ENCODE measurements at places on chromosomes 3 and 15.

GRCh38 chr3:11236588-11237461, 35.4 kb upstream of the ATG7 start:
- DNase-seq: peak; percentile 77

- no peak for DNase-seq
Measured at GRCh38 chr3:152790651-152791387, 44.1 kb upstream of the P2RY1 start.

GRCh38 chr15:99911816-99912215, 178.6 kb upstream of the LYSMD4 start:
- DNase-seq: no peak

DNA sequence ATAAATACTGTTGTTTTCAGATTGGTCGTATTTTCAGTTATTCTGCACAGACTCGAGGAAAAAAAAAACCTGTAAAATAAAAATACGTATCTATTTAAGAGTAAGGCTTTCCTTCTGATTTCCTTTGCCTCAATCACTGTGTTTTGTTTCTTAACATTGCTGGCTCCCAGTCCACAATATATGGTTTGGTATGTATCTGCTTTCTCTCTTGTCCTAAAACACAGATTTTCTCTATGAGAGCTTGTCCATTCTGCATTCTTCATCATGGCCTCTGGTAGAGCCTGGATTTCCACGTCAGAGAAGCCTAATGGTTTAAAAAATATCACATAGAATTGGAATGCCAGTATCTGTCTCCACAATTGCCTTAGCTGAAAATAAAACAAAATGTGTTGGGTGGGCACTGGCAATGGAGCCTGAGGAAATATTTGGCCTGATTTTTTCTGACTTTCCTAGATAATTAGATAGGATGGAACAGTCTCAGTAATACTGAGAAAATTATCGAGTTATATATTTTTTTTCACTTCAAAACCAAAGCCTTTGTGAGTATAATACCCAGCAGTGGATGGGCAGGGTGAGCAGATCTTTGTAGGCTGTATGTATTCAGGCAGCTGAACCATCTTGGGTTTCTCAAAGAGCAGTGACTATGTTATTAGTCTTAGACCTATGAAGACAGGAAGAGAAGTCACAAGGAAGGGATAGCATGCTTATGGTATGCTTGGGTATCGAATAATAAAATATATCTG, 1.9 kb downstream of the CD200 start:
- no peak for DNase-seq

GRCh38 chr3:102483556-102483955, 48.7 kb downstream of the ZPLD1 start:
- no peak for DNase-seq

DNA sequence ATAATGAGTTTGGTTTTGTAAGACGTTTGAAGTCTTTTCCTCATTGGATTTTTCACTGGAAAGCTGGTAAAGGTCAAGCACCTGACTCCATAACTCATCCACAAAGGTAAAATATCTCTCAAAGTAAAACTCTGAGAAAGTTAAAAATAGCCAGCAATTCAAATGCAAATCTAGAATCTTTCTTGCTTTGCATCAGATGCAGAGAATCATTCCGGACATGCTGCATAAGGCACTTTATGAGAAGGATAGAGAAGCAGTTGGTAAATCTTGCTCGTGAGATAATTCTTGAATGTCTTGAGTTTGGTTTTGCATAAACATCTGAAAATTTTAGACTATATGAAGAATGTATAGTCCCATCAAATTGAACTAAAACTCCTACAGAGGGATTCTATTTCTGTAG, 9.1 kb downstream of the KCNMB2 start:
- DNase-seq: no peak

DNA sequence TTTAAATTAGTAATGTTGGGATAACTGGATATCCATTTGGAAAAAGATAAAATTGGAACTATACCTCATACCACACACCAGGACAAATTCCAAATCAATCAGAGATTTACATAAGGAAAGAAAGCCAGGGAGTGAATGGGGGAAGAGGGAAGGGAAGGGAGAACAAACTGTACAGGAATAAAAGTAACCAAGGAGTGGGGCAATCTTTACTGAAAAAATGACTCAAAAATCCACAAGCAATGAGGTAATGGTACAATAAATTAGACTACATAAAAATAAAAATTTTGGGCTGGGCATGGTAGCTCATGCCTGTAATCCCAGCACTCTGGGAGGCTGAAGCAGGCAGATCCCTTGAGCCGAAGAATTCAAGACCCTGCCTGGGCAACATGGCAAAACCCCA, 82.6 kb downstream of the MLH1 start:
- no peak for DNase-seq

DNA sequence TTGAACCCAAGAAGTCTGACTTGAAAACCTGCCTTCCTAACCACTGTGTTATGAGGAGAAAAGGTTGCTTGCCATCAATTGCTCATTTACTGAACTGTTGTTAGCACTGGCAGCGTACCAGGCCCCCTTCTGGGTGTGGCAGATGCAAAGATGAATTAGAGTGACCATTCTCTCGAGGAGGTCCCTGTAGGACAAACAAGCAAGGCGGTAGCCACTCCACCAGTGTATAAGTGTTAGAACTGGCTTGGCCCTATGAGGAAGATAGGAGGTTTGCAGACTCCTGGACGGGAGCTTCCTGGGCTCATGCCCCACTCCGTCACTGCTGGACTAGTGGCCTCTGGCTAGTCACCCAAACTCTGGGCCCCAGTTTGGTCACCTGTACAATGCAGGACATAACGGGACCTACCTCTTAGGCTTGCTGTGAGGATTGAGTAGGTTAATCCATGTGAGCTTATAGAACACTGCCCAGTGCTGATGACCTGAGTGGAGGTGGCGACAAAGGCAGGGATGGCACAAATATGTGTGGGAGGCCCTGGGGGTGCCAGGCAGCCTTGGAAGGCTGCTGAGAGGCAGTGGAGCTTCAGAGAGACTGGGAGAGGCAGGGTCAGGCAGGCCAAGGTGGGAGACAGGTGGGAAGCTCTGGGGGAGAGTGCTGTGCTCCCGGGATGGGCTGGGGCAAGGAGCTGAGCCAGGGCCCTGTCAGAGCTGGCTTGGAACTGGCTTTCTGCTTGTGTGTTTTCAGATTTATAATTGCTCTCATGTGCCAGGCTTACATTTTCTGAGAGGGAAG, 145.9 kb downstream of the DNAJB8 start:
- no peak for DNase-seq

- DNase-seq: no peak
Measured at GRCh38 chr3:112338021-112338726, 5.2 kb downstream of the CD200 start.

DNA sequence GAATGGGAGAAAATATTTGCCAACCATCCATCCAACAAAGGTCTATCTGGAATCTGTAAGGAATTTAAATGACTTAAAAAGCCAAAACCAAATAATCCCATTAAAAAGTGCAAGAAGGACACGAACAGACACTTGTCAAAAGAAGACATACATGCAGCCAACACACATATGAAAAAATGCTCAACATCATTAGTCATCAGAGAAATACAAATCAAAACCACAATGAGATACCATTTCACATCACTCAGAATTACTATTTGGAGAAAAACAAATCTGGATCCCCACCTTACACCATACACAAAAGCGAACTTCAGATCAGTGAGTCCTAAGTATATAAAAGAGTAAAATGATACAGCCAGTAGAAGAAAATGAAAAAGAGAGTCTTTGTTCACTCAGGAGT, 58.6 kb upstream of the MNS1 start:
- no peak for DNase-seq

GRCh38 chr3:56776556-56776950, 25.2 kb downstream of the ARHGEF3 start:
- no peak for DNase-seq

- DNase-seq: no peak
Measured at GRCh38 chr3:96266395-96267190, 547.8 kb upstream of the EPHA6 start.

DNA sequence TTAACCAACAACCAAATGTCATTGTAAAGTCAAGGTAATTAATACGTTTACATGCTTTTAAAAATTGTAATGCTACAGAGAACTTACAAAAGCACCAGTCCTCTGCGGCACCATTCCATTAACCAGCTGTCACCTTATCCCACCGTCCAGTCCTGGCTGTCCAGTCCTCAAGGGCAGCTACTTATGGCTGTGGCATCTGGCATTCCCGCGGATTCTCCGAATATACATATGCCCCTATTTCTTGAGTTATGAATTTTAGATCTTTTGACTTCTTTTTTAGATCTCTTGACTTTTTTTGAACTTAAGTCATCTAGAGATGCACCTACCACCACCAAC, 382 bp upstream of the POMGNT2 start:
- DNase-seq: no peak

- no peak for DNase-seq
Measured at GRCh38 chr3:173789530-173790162, 392.1 kb downstream of the NLGN1 start.

- DNase-seq: no peak
Measured at GRCh38 chr3:45948881-45949280, 5.6 kb downstream of the CXCR6 start.

DNA sequence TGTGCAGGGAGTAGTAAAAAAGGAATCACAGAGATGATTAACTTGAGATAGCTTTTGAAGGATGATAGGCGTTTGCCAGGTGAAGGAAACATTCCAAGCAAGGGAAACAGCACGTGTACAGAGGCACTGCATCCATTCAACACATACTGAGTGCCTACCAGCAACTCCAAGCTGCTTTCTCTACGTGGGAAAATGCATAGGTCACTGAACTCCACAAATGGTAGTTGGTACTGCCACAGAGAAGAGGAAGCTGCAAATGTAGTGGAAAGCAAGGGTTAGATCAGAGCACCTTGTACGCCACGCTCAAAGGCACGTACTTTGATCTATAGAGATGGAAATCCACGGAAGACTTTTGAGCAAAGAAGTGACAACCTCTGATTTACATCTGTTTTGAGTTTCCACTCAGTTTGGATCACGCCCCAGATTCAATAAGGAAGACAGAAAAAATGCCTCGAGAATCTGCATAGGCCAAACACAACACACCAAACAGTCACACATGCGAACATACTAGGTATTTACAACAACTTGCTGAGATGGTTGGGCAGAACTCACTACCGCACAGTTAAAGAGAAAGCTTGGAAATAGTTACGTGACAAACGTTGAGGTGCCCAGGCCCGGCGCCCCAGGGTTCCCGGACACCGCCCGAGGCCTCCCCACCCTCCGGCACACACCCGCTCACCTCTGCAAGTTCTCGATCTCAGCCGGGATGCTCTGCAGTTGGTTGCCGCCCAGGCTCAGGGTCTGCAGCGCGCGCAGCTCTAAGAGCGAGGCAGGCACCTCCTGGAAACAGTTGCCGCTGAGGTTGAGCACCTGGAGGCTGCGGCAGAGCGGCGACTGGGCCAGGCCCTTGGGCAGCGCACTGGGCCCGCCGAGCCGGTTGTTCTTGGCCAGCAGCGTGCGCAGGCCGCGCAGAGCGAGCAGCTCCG, 826 bp downstream of the LRRC58 start:
- DNase-seq: peak; percentile 60

GRCh38 chr3:54939557-54940300, 11.9 kb upstream of the LRTM1 start:
- no peak for DNase-seq

GRCh38 chr3:110180733-110181132, 843.4 kb upstream of the DPPA4 start:
- no peak for DNase-seq

- DNase-seq: no peak
Measured at GRCh38 chr3:10002951-10003350, 16.3 kb upstream of the EMC3 start.

DNA sequence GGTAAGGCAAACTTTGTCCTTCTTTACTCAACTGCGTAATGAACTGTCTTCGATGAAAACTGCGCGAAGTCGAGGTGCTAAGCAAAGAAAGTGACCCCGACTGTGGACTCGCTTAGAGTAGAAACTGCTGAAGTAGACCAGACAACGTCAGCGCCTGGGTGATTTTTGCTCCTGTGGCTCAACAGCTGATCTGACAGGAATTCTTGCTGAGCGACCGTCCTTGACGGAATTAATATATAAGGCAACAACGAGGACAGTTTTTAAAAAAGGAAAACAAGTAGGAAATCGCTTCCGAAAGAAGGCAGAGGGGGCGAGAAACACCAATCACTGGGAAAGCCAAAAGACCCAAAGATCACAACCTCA, 541 bp downstream of the RPS27L start:
- DNase-seq: peak; percentile 18

- no peak for DNase-seq
Measured at GRCh38 chr3:134704556-134704955, 53.7 kb upstream of the KY start.
